Thymus (tissue), 14 donors: ENCODE measurements at places on chromosomes 7 and 10. TPM values are rescaled to one million over a fixed set of nuclear protein-coding genes. Genes with fewer than 3 reads are reported as not detected.

DNA sequence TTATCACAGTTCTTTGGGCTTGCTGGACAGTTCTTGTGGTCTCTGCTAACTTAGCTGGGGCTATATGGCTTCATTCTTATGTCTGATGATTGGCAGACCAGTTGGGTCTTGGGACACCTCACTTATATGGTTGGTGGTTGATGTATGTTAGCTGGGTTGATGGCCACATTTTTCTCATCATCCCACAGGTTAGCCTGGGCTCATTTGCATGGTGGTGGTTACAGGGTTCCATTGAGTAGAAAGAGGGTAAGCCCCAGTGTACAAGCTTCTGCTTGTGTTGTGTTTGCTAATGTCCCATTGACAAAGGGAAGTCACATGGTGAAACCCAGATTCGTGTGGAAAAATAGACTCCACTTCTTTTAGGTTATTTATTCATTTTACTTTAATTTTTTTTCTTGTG, 40.6 kb downstream of the TMEM60 start:
- no peaks in the 10 kb centered on the region for H3K4me1 ChIP-seq
- no peak overlapping the region for H3K4me3 ChIP-seq
- no peaks in the 10 kb centered on the region for H3K36me3 ChIP-seq
- no peak for DNase-seq
- no peaks in the 10 kb centered on the region for H3K27me3 ChIP-seq

DNA sequence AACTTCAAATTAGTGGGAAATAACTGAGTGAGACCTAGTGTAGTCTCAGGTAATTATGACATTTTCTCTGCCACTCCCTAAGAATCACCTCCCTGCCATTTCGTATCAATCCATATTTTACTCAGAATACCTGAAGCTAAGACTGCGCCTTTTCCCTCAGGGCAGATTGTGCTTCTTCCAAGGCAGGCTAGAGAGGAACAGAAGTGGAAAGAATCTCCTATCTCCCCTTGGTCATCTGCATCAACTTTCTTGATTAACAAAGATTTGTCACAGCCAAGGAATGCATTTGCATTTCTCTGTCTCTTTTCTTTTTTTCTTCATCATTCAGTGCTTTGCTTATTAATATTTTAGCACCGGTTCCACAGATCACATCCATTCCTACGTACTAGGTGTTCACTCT, 119.1 kb downstream of the PTPRZ1 start:
- no peak overlapping the region for H3K4me3 ChIP-seq
- H3K36me3 ChIP-seq = no peaks in the 10 kb centered on the region
- no peaks in the 10 kb centered on the region for H3K4me1 ChIP-seq
- H3K27me3 ChIP-seq = no peaks in the 10 kb centered on the region

DNA sequence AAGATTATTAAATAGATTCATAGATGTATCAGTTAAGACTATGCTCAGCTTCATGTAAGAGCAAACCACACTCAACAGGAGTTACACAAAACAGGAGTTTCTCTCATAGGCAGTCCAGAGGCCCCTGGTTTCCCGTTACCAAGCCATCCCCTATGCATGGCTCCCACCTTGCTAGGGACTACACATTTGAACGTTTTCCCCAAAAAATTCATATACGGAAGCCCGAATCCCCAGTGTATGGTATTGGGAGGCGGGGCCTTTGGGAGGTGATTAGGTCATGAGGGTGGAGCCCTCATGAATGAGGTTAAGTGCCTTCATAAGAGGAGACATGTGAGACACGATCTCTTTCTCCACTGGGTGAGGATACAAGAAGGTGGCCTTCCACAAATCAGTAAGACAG, 29.1 kb downstream of the RSU1 start:
- H3K27me3 ChIP-seq = no peaks in the 10 kb centered on the region
- H3K27ac ChIP-seq = no peak overlapping the region
- no peaks in the 10 kb centered on the region for H3K4me1 ChIP-seq
- no peak for DNase-seq
- no peak overlapping the region for H3K4me3 ChIP-seq
- H3K36me3 ChIP-seq = no peaks in the 10 kb centered on the region

The TEX36 gene
- total RNA-seq = not detected

The FXYD4 gene
- 0.14 TPM for total RNA-seq
